Ovary (tissue), 10 donors: ENCODE measurements at places on chromosomes 1 and 21.

GRCh38 chr1:46077644-46078043, 54.8 kb downstream of the PIK3R3 start:
- no peak for DNase-seq

DNA sequence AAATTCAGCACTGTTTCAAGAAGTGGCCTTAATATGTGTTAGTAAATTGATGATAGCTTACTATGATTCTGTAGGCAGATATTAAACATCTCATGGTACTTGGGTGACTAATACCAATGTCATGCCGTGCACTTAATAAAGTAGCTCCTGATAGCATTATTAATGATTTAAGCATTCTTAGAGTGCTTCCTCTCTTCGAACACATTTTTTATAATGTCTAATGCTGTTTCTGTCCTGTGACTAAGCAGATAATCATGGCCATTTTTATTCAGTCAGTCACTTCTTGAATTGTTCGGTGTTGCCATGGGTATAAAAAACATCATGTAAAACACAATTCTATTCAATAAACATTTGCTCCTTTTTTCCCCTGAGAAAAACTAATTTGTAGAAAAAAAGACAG, 804.6 kb upstream of the ADGRL4 start:
- no peak for DNase-seq

GRCh38 chr1:77412069-77412819, 130.4 kb downstream of the AK5 start:
- no peak for DNase-seq

DNA sequence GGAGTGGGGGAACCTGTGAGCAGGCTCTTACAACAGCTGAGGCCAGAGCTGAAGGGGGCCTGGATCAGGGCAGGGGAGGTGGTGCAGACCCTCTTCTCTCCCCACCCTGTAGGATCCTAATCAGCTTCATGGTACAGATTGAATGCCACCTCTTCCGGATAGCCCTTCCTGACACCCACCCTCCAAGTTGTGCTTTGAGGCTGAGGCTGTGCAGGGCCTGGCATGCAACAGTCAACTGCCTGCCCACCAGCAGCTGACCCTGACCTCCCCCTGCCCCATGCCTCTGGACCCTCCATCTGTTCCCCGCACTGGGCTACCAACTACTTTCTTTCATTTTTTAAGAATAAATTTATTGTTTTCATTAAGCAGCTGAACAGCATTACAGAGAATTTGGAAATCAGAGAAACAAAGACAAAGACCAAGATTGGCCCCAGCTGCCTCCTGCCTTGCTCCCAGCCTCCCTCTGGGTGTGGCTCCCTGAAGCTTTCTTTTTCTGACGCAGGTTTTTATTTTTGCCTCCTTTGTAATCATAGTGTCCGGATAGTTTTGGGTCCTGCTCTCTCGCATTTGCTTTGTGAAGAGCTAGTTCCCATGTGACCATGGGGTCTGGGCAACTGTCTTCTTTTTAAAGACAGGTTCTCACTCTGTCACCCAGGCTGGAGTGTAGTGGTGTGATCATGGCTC, 12.8 kb downstream of the ZNF362 start:
- DNase-seq = no peak

- peak; percentile 51 for DNase-seq
Observed at GRCh38 chr21:16709866-16710550, 802.8 kb upstream of the CXADR start.

DNA sequence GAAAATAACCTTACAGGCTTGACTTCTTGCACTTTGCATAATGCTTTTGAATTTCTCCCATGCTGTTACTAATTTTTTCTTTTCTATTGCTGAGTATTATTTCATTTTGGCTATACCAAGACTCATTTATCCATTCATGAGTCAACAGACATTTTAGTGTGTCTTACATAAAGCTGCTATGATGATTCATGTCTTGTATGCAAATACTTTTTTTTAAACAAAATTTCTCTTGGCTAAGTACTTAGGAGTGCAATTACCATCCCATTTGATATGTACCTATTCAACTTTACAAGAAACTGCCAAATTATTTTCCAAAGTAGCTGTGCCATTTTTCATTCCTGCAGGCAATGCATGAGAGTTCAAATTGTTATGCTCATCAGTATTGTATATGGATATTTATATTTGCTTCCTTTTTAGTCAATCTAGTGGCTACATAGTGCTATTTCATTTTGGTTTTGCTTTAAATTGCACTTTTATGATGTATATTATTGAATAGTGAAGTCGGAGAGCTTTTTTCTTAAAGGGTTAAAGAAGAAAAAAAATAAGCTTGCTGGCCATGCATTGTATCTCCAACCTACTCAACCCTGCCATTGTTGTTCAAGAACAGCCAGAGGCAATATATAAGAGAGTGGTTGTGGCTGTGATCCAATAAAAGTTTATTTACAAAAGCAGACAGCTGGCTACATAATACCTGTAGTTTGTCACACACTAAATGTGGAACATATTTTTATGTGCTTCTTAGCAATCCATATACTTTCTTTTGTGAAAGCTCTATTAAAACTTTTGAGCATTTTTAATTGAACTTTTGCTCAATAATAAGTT, 862.8 kb downstream of the KCNT2 start:
- DNase-seq = no peak

- no peak for DNase-seq
Observed at GRCh38 chr21:18608226-18608625, 204.6 kb upstream of the TMPRSS15 start.

- DNase-seq = no peak
Observed at GRCh38 chr1:15251857-15252835, 5.1 kb downstream of the FHAD1 start.

GRCh38 chr21:17002594-17003257, 510.1 kb upstream of the CXADR start:
- DNase-seq = no peak

- DNase-seq = no peak
Observed at GRCh38 chr1:14707531-14708445, 109.3 kb downstream of the KAZN start.

DNA sequence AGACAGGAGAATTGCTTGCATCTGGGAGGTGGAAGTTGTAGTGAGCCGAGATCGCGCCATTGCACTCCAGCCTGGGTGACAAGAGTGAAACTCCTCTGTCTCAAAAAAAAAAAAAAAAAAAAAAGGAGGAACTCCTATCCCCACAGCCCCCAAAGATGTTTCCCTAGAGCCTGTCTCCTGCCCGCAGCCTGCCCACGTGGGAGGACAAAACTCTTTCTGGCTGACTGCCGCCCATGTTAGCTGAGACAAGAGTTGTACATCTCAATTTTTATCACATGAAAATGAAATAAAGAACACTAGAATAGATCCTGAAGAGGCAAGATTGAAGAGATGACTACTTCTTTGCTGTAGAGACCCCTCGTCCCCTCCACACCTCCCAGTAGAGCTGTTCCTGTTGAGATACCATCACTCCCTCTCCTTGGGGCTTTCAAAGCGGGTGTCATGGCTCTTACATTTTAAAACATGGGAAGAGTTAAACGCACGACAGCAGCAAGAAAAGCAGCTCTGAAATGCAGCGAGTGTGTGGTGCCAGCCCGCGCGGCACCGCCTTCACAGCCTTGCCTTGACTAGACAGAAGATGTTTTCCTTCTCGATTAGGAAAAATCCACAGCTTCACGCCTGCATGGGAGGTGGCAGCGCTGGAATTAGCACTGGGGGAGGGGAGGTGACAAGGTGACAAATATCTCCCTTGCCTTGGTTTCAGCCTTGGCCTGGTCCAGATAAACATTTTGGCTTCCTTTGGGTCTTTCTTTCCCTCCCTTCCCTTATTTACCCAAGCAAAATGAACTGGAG, 253.4 kb upstream of the CSF3R start:
- DNase-seq = no peak

- DNase-seq = no peak
Observed at GRCh38 chr1:64975740-64976139, 9.4 kb upstream of the JAK1 start.

GRCh38 chr1:242203262-242203661, 204.4 kb upstream of the MAP1LC3C start:
- DNase-seq = no peak

DNA sequence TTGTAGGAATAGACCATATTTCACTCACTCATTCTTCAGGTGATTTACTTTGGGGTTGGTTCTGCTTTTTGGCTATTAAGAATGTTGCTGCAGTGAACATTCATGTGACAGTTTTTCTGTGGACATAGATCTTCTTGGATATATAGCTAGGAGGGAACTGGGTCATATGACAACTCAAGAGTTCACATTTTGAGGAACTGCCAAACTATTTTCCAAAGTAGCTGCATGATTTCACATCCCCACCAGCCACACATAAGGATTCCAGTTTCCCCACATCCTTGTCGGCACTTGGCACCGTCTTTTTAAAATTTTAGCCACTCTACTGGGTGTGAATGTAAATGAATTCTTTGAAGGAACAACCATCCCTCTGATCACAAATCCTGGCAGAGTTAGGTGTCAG, 126.0 kb downstream of the PRDM2 start:
- DNase-seq = no peak

GRCh38 chr1:96596226-96596922, 125.2 kb upstream of the PTBP2 start:
- DNase-seq = no peak

DNA sequence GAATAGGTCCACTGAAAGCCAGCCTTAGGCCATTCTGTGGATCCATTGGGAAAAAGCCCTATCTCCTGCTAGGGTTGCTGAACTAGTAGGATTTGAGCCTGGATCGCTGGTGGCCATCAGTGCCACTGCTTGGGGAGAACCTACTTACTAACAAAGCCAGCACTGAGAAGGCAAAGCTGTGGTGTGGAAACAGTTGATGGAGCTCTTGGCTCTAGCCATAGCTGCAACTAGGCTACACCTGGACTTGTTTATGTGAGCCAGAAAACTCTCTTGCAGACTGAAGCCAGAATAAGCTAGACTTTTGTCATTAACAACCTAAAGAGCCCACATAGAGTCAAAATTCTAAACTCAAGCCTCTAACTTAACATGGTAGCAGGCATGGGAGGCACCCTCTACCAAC, 20.7 kb downstream of the DAB1 start:
- no peak for DNase-seq

- DNase-seq = no peak
Observed at GRCh38 chr1:3456964-3457909, 2.8 kb downstream of the ARHGEF16 start.

GRCh38 chr1:222454782-222455181, 93.1 kb downstream of the HHIPL2 start:
- DNase-seq = peak; percentile 29

DNA sequence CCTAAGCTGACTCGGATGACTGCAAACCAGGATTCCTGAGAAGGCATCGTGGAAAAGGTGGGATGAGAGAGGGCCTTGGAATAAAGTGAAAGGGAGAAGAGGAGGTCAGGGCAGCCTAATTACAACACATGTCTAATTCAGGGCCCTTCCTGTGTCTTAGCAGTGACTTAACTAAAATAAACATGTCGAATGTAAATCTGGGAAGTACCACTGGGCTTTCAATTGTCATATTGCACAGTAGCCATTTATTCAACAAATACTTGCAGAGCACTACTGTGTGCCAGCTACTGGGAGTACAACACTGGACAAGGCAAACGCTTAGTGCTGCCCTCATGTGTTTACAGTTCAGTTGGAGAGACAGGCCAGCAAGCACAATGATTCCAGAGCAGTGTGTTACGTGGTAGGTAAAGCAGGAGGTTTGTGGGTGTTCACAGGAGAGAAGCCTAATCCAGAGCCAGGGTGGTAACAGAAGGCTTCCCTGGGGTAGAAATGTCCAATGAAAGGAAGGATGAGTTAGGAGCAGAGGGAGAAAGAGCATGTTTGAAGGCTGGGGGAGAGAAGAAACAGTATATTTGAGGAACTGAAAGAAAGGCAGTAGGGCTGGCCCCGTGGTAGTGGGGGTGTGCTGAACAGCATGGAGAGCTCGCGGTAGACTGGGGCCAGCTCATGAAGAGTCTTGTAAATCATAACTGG, 38.0 kb upstream of the RASAL2 start:
- no peak for DNase-seq

DNA sequence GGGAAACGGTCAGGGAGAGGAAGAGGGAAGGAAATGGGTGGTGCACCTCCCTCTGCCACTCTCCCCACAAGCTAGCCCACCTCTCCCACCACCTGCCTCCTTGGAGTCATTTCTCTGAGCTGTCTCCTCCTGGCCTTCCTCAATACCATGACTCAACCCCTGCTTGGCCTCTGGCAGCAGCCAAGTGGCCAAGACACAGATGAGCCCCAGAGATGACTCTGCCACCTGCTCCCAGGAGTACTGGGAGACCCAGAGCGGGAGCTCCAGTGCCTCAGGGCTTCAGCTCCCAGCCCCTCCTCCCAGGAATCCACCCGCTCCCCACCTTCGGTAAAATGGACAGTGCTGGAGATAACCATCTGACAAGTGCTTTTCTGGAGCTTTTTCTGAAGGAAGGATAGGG, 2.6 kb downstream of the S100A16 start:
- no peak for DNase-seq
